Amniotic epithelial cell (primary cell): ENCODE measurements at places on chromosomes 7 and 10.

GRCh38 chr7:2632733-2633537, 1.1 kb downstream of the TTYH3 start:
- peak; percentile 76 for DNase-seq

GRCh38 chr10:50387007-50387731, 135.9 kb upstream of the ASAH2 start:
- no peak for DNase-seq

- DNase-seq: no peak
These were observed 28.6 kb upstream of the LAMB4 start for GRCh38 chr7:108158776-108159175.

GRCh38 chr10:12774204-12774894, 227.2 kb downstream of the CCDC3 start:
- no peak for DNase-seq

DNA sequence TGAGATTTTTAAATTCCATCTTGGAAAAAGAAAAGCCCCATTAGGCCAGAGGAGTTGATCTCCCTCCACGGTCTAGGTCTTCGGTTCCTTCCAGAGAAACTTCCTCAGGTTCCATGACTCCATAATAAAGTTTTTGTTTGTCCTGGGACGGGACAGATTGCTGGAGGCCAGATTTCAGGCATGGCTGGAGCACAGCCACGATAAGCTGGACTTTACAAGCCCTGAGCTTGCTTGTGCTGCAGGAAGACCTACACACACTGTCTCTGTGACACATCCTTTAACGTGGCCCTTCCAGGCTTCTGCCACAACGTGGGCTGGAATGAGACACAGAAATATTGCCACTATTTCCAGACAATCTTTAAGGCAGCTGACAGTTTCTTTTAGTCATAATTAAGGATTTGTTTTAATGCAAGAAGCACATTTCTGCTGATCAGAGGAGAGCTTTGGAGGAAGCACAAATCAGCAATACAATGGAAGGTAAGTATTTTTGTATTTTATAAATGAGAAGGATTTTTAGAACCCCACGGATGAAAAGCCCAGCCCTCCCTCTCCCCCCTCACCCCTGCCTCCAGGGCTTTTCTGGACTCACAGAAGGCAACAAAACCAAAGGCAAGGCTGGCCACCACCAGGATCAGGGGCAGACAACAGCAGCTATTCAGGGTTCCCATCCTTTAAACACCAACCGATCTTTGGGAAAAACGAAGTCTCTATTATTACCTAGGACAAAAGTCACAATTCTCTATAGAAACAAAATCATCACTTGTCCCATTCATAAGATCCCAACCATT, 6.5 kb downstream of the CTBP2 start:
- no peak for DNase-seq
